ENCODE measurements at places on chromosomes 12 and 14.
A peak's percentile ranks its signal among the peaks of the same experiment; 100 is the strongest.

DNA sequence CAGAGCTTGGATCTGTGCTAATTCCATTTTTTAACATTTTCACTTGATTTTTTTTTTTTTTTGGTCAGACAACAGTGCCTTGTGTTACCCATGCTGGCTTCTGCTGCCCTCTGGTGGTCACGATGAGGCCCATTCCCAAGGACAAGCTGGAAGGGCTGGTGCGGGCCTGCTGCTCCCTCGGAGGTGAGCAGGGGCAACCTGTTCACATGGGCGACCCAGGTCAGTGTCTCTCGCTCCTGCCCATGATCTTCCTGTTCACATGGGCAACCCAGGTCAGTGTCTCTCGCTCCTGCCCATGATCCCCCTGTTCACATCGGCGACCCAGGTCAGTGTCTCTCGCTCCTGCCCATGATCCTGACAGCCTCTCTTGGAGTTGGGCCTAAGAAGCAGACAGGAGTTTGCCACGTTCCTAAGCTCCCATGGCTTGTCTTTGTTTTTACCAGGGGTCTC lies 59.4 kb downstream of the DGLUCY start:
- peak; percentile 81 for DNase-seq

- DNase-seq: no peak
Observed at GRCh38 chr12:104143918-104144317, 5.9 kb upstream of the NFYB start.

DNA sequence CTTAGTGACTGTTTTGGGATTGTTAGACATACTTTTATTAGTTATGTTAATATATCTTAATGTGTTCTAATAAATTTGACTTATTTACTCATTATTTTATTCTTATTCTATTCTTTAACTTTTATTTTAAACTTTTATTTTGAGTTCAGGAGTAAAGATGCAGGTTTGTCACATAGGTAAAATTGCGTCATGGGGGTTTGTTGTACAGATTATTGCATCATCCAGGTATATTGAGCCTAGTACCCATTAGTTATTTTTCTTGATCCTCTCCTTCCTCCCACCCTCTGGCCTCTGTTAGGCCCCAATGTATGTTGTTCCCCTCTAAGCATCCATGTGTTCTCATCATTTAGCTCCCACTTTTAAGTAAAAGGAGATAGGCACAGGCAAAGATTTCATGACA lies 495.5 kb downstream of the MDGA2 start:
- no peak for DNase-seq

- no peak for DNase-seq
Observed at GRCh38 chr12:122024132-122024785, 2.6 kb downstream of the BCL7A start.

DNA sequence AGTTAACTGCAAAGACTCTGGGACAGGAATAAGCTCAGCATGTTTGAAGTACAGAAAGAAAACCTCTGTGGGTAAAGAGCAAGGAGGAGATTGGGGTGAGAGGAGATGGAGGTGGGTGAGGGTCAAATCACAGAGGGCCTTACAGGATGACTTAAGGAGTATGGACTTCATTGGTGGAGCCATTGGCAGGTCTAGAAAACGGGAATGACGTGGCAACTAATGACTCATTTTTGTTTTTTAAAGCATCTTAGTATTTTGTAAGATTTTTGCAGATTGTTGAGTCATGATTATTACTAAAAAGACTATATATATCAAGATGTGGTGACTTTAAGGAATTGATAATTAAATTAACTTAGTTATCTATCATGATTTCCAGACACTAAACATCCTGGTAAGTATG lies 18.5 kb downstream of the UTP20 start:
- DNase-seq: no peak

- DNase-seq: no peak
Observed at GRCh38 chr12:70389678-70390077, 23.6 kb downstream of the KCNMB4 start.

DNA sequence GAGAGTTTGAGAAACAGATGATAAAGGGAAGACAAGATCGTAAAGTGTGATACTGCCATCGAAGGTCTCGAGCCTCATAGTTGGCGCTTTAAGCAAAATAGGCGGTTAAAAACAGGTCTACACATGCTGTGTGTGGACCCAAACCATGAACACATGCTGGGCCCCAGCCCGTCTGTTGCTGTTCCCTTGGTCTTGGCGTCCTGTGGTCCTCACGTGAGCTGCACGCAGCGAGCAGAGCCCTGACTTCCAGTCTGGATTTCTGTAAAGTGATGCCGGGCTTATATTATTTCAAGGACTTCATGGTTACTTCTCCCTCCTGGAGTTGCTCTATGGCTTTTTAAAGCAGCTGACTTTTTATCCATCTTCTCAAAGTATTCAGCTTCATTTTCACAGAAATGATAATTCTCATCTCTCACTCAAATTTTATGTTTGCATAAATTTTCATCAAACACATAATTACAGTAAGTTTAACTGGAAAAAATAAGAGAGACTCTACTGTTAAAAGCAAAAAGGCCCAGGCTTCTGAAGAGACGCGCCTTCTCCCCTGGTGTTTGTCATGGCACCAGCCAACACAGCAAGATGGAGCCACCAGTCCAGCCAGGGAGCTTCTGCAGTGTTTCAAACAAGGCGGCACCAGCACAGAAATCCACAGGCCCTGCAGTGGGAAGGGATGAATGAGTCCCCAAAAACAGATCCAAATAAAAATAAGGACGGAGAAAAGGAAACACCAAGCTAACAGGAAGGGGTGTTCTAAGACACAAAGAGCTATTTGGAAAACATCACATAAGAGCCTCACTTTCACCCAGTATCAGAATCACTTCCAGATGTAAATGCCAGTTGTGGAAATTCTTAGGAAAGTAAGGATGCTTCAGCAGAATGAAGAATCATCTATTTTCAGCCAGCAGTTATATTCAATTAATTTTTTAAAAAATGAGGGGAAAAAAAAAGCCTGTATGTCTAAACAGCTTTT lies 24.9 kb downstream of the SFSWAP start:
- no peak for DNase-seq

DNA sequence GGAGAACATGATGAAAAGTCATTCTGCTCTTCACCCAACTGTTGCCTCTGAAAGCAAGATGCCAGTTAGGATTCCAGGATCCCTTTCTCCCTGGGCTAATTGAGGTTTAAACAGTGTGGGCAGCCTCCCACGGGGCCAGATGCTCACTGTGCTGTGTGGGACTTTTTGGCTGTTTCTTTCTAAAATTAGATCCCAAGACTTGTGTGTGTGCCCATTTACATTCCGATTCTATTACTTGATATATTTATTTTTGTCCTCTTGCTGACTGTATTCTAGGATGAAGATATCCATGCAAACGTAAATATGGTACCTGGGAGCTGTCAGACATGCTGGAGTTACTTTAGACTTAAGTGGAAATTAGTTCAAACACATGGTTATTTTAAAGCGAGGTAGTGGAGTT lies 6.2 kb downstream of the IFT43 start:
- no peak for DNase-seq

DNA sequence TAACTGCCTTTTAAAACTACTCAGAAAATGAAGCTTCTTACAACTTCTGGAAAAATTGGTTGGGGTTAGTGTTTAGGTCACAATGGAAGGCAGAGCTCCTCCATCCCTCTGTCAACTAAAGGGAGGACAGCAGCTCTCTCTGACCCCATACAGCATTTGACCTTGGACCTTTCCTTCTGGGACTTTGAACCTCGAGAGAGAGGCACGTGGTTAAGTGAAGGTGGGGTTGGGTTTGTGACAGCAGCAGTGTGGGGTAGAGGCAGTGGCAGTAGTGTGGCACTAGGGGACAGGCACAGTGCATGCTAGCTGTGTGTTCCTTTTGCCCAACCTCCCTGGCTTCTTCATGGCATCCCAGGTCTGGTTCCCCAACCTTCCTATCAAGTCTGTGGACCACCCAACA lies 9.4 kb upstream of the C12orf75 start:
- DNase-seq: no peak

- peak; percentile 13 for DNase-seq
Observed at GRCh38 chr14:28596391-28596790, 170.2 kb upstream of the FOXG1 start.

DNA sequence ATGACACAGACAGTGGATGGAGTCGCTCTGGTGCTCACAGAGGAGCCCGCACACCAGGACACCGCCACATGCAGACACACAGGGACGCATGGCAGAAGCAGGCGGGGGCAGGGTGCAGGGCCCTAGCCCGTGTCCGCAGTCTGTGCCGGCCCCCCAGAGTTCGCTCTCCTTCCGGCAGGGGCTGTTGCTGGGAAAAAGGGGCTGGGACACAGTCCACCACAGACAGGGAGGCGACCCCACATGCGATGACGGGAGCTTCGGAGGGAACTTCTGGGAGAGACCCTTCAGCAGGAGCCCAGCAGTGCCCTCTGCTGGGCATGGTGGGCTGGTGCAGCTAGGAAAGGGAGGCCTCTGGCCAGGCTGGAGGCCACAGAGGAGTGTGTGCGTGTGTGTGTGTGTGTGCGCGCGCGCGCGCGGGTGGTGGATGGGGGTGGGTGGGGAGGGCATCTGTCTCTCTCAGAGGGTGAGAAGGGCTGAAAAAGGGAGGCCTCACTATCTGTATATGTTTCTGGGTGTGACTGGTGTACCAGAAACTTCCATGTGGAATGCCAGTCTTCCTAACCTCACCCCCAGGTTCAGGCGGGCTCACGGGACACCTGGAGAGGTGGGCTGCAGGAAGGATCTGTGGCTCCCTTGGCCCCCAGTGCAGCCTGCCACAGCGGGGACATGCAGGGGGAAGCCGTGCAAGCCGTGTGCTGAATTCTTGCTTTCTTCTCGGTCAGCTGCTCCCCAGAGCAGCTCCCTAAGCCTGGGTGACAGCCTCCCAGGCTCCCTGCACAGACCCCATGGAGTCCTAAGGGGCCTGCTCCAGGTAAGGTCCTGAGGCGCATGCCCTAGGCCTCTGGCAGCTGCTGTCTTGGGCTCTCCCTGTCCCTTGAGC lies 60.7 kb downstream of the PLEKHG3 start:
- DNase-seq: peak; percentile 89

DNA sequence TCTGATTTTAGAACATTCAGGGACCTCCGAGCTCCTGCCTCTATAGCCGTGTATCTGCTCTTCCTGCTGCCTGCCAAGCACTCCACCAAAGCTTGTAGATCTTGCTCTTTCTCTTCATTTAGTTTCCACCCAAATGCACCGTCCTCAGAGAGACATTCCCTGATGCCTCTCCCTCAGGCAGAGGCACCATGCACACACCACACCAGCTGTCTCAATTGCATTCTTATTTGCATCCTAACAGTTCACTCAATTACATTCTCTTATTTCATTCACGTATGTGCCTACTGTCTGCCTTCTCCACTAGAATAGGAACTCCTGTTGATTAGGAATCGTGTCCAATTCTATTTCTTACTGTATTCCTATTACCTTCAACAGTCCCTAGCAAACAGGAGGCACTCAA lies 845.4 kb upstream of the TMEM132C start:
- DNase-seq: no peak

GRCh38 chr14:48703728-48704467 lies 882.3 kb downstream of the RPS29 start:
- DNase-seq: peak; percentile 60

- DNase-seq: no peak
Observed at GRCh38 chr14:41860586-41860985, 253.9 kb downstream of the LRFN5 start.

- no peak for DNase-seq
Observed at GRCh38 chr12:39230086-39230485, 212.8 kb downstream of the KIF21A start.

DNA sequence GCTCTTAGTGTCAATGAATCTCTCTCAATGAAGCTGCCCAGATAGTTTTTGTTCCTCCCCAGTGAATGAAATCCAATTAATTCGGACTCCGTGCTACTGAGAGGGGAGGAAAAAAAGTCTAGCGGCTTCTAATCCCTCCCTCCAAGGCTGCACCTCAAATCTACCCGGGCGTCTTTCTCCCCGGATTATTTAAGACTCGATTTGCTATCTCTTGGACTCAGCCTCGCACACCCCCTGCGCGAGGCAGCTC lies 134 bp downstream of the DUSP6 start:
- DNase-seq: no peak

DNA sequence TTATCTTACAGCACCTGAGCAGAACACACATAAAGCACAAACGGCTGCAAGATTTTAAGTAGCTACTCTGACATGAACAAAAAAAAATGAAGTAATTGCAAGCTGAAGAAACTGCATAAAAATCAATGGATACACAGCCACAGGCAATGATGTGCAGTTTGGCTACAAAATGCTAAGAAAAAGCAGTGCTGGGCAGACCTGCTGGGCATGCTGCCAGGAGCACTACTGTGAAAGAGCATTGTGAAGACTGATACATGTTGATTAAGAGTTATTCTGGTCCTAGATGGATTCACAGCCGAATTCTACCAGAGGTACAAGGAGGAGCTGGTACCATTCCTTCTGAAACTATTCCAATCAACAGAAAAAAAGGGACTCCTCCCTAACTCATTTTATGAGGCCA lies 20.1 kb upstream of the RTN1 start:
- DNase-seq: peak; percentile 40

DNA sequence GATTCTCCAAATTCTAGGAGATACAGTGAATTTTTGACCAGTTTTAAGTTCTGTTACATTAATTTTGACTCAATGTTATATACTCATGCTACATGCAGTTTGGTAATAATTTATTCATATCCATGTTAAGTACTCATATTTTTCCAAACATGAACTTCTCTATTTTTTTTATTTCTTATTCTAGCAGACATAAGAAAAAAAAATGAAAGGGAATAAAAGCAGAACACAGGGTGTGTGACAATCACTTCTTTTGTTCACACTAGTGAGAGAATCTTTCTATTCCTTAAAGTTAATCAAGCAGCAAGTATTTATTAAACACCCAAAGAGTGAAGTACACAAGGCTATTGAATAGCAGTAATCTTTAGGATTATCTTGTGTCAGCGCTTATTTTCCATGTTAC lies 171.1 kb upstream of the ATP2B1 start:
- no peak for DNase-seq

DNA sequence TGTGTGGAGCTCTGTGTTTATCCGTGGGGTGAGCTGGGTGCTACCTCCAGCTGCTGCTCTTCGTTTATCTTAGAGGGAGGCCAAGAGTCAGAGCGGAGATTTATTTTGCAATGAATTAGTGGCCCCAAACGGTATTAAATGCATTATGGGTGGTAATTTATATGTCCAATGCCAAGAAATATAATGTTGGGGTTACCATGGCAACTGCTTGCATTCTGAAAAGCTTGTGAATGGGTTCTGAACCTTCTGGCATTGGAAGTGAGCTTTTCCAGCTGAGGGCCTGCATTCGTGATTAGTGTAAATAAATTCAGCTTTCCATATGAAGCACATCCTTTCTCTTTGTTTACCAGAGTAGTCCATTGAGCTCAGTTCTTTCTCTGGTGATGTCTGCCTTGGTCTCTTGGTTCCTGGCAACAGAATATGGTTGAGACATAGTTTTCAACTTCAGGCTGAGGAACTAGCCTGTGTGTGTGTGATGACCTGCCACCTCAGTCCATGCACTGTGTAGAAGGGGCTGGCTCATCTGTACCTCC lies 51.8 kb downstream of the TRAF3 start:
- DNase-seq: peak; percentile 81

DNA sequence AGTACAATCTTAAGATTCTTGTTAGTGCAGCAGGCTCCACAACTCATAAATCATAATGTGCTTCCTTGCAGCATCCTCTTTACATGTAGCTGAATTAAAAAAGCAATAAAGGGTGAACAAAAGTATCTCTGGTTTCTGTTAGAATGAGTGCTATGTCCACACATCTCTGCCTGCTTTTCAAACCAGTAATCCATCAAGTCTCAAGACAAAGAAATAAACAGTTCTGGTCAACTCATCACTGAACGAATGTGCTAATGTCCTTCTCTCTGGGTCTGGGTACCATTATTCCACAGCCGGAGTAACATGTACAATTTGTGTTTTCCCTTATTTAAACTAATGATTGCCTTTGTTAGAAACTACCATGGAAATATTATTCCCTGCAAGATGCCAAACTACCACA lies 273.0 kb upstream of the USP15 start:
- DNase-seq: no peak

GRCh38 chr12:124774054-124774461 lies 89.6 kb downstream of the SCARB1 start:
- no peak for DNase-seq
